ENCODE measurements at places on chromosomes 3 and 15.
A peak's percentile ranks its signal among the peaks of the same experiment; 100 is the strongest.

DNA sequence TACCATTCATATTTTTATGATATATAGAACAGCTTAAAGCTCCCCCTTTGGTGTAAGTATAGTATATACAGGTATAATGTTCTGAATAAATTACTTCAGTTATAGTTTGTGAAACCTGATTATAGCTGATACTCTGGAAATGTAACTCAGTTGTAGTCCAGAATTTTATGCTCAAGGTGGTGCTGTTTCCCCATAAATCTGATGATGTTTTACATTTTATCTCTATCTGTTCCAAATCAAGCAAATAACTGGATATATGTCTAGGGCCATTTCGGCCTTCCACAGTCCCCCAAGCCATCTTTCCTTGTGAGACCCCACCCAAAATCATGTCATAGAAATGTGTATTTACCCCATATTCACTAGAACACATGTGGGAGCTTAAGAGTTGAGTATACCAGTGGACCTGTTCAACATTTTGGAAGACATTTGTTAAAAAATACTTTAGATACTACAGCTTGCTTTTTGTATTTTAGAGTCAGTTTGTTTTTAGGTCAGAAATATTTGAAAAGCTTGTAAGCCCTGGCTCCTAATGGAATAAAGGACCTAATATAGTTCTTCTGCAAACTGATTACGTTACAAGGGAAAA lies 107.1 kb downstream of the ATG7 start:
- peak; percentile 53 for DNase-seq

DNA sequence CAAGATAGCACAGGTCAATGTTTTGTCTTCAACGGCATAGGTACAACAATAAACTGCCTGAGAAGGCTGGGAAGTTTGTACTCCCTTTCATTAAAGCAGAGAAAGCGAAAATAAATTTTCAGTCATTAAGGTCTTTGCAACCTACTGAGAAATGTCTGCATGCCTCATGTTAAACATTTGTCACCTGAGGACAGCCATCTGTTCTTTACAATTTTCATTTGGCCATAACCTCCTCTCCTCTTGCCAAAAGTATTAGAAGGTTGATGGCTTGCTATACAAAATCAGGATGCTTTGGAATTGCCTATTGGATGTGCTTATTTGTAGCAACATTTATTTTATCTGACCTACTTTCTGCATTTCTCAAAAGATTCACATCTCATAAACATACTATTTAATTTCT lies 122.7 kb downstream of the GOLIM4 start:
- DNase-seq, result no peak

DNA sequence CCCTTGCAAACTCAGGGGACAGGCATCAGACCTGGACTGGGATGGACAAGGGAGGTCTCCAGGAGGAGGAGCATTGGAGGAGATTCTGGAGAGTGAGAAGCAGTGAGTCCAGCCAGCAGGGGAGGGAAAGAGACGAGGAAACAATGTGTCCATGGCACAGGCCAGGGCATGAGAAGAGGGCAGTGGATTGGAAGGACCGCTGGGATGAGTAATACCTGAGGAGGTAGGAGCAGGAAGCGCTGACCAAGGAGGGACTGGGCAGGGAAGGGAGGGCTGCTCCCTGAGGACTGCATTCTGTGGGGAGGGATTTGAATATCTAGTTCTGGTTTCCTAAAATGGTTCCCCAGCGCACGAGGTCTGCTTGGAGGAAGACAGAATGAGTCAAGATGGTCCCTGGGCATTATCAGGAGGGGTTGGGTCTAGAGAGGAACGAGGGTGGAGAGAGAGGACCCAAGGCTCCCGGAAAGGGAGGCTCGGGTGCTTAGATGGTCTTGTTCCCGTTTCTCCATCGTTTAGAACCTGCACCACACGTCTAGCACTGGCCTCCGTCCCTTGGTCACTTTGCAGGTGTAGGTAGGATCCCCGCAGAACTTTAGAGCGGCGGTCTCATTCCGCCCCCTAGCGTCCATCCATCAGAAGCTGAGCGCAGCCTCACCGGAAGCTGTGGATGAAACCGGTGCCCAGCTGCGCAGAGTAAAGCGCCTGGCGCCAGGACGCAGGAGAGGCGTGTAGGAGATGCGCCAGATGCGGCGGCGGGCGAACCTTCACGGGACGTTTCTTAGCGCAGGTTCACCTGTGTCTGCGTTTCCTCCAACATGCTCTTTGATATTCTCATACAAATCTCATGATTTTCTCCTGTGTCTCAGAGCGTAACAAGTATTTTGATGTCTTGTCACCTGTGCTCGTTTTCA lies 190.7 kb upstream of the NDN start:
- no peak for DNase-seq

DNA sequence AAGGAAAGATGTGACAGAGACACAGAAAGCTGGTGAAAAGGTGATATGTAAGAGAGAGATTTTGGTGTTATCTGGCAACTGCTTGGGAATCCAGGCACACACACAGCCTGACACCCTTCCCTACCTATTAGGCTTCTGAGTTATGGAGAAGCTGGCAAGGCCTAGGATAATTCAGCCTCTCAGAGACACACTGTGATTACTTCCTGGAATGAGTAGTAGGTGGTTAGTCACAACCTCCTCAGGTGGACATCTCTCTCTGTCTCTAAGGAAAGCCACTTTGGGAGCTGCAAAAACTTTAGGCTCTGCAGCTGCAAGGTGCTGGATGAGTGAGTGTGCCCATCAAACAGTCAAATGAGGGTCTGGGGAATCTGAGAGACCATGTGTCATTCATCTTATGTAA lies 201.9 kb downstream of the PDCD6IP start:
- no peak for DNase-seq

DNA sequence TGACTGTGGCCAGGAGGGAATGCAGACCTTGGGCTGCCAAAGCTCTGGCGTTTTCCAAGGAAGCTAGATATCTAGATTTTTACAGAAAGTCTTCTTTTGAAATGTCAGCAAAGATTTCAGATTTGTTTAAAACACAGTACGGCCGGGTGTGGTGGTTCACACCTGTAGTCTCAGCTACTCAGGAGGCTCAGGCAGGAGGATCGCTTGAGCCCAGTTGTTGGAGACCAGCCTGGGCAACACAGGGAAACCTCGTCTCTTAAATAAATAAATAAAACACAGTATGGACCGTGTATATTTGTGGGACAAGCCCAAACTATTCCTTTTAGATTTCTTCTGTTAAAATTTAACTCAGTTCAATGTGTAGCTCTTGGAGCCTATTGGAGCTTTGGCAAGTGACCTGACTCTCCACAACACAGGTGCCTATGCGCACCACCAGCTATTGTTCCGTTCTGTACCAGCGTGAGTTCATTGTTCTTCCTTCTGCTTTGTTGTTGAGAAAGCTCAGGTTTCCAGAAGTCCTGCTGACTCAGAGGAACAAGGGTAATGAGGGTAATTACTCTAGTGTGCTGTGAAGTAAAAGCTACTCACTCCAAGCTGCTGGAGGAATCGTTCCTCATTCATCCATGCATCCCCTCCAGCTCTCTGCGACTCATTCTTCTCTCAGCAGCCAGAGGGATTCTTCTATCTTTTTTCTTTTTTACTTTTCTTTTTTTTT lies 73.1 kb upstream of the SLC6A6 start:
- DNase-seq, result peak; percentile 32

GRCh38 chr3:45387636-45388348 lies 584 bp upstream of the LARS2 start:
- no peak for DNase-seq

GRCh38 chr3:185582236-185582635 lies 3.9 kb upstream of the SENP2 start:
- DNase-seq, result no peak

DNA sequence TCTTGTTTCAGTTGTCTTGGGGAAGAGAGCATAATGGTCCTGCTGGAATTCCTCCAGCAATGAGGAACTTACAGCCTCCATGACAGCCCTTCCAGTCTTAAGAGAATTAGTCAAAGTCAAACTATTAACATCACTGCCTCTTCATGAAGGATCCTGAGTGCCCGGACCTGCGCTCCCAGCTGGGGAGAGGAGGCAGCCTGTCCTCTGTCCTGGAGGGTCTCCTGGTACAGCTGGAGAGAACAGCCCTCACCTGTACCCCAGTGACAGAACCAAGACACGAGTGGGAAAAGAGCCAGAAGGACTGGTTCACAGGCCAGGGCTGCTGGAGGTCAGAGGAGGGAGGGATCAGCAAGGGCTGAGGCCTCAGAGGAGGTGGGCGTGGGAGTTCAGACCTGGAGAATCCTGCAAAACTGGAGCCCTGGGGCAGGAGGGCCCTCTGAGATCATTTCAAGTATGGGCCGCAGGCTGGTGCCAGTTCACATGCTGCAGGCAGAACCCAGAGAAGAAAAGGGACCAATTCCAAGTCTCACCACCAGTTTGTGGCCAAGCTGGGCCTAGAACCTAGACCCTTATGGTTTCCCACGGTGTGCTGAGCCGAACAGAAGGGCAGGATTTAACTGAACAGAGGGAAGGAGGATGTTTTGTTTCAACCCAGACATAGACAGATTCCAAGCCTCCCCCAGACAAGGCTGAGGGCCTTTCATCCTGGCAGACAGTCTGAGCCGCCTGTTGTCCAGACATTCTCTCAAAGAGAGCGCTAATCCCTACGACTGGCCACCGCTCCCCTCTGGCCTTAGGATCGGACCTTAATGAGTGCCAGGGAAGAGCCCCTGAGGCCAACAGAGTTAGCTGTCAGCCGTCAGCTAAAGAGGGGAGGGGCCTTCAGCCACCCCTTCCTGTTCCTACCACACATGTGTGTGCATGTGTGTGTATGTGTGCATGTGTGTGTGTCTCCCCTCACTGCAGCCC lies 18.2 kb downstream of the LOXL1 start:
- DNase-seq, result no peak

GRCh38 chr3:183160616-183161015 lies 1.9 kb downstream of the LAMP3 start:
- no peak for DNase-seq

DNA sequence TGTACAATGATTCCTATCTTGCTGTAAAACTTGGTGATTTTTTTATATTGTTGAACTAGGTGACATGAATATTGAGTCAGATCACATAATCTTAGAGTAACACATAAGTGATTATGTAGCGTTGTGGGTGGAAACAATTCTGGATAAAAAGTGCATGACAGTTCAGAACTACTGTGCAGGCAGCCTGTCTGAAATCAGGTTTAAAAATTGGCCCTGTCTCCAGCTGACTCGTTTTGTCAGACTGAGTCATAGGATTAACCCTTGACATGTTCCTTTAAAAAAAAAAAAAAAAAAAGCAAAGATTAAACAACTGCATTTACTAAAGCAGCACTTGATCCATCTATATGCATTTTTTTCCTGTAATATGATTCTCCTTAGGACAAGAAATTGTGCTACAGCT lies 160.0 kb upstream of the CGNL1 start:
- no peak for DNase-seq

GRCh38 chr15:35448294-35448693 lies 97.7 kb downstream of the DPH6 start:
- no peak for DNase-seq

DNA sequence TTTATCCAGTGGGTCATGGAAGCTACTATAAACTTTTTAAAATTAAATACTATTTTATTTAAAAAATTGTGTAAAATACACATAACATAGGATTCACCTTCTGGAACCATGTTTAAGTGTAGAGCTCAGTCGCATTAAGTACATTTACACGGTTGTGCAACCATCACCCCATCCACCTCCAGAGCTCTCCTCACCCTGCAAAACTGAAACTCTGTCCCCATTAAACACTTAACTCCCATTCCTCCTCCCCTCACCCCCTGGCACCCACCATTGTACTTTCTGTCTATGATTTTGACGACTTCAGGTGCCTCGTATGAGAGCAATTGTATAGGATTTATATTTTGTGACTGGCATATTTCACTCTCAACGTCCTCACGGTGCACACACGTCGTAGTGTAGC lies 70.7 kb downstream of the APBA2 start:
- no peak for DNase-seq

- no peak for DNase-seq
These were observed 11.1 kb downstream of the TNK2 start for GRCh38 chr3:195897081-195897852.

GRCh38 chr3:140251678-140252077 lies 316.7 kb downstream of the CLSTN2 start:
- DNase-seq, result no peak

DNA sequence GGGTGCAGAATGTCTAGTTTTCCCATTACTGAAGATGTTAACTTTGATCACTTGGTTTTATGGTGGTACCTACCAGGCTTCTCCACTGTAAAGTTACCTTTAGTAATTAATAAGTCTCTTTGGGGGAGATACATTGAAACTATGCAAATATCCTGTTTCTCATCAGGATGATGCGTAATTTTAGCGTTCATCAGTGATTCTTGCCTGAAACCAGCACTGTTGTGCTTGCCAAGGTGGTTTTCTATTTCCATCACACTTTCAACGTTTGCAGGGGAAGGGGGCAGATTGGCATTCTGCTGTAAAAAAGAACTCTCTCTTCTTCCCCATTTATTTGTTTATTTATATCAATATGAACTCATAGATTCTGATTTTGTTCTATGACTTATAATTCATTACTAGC lies 61.0 kb downstream of the SSR3 start:
- DNase-seq, result no peak

GRCh38 chr15:63539521-63539920 lies 35.1 kb downstream of the USP3 start:
- DNase-seq, result no peak

GRCh38 chr3:134251731-134252391 lies 1.2 kb upstream of the RYK start:
- DNase-seq, result no peak

DNA sequence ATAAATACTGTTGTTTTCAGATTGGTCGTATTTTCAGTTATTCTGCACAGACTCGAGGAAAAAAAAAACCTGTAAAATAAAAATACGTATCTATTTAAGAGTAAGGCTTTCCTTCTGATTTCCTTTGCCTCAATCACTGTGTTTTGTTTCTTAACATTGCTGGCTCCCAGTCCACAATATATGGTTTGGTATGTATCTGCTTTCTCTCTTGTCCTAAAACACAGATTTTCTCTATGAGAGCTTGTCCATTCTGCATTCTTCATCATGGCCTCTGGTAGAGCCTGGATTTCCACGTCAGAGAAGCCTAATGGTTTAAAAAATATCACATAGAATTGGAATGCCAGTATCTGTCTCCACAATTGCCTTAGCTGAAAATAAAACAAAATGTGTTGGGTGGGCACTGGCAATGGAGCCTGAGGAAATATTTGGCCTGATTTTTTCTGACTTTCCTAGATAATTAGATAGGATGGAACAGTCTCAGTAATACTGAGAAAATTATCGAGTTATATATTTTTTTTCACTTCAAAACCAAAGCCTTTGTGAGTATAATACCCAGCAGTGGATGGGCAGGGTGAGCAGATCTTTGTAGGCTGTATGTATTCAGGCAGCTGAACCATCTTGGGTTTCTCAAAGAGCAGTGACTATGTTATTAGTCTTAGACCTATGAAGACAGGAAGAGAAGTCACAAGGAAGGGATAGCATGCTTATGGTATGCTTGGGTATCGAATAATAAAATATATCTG lies 1.9 kb downstream of the CD200 start:
- no peak for DNase-seq

GRCh38 chr15:45112591-45113379 lies 1.2 kb downstream of the DUOX2 start:
- no peak for DNase-seq

GRCh38 chr3:46932455-46933225 lies 43.9 kb downstream of the CCDC12 start:
- peak; percentile 68 for DNase-seq

- DNase-seq, result no peak
These were observed 95.8 kb upstream of the CTDSPL start for GRCh38 chr3:37765591-37766488.
